ENCODE measurements at places on chromosomes 7 and 10.
A peak's percentile ranks its signal among the peaks of the same experiment; 100 is the strongest.

DNA sequence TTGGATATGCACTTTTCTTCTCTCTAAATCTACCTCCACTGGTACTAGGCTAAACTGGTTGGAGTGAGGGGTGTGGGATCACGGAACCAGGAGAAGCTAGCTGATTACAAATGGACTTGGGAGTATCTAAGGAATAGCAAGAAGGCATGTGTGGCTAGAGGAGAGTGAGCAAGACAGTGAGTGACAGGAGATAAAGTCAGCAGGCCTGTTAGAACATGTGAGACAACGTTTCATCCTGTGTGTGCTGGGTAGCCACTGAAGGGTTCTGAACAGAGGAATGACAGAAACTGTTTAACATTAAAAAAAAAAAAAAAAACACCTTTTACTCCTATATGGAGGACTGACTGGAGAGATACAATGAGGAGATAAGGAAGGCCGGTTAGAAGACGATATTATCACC is 51.7 kb downstream of the ZNF438 start:
- no peak overlapping the region for H3K27ac ChIP-seq
- H3K4me1 ChIP-seq: no peaks in the 10 kb centered on the region
- H3K27me3 ChIP-seq: no peaks in the 10 kb centered on the region
- 0 out of 2 replicates have a peak, but pooled peaks cover 4% of the 10 kb centered on the region for H3K36me3 ChIP-seq
- no peak overlapping the region for H3K4me3 ChIP-seq
- no peak for DNase-seq

DNA sequence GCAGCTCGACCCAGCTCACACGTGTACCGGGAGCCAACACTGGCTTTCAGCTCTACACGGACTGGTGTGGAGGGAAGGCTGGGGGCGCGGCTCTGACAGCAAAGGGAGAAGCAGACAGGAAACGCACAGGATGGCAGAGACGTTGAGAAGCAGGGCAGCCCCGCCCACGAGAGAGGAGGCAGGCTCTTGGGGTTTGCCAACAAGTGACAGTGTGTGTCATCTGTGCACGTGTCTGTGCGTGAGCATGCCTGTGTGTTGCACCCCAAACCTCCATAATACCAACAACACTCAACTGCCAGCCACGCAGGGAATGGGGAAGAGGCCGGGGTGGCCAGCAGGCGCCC is 64.4 kb upstream of the PDGFA start:
- H3K4me3 ChIP-seq: peak overlapping the region; percentile 56
- H3K27me3 ChIP-seq: no peaks in the 10 kb centered on the region
- peaks cover 70% of the 10 kb centered on the region for H3K36me3 ChIP-seq
- H3K4me1 ChIP-seq: peaks cover 24% of the 10 kb centered on the region
- DNase-seq: peak; percentile 84
- H3K27ac ChIP-seq: peak overlapping the region; percentile 74

GRCh38 chr7:111168182-111168581 is 77.3 kb downstream of the LRRN3 start:
- H3K4me1 ChIP-seq: no peaks in the 10 kb centered on the region
- H3K36me3 ChIP-seq: no peaks in the 10 kb centered on the region
- H3K27me3 ChIP-seq: no peaks in the 10 kb centered on the region
- no peak overlapping the region for H3K27ac ChIP-seq
- no peak overlapping the region for H3K4me3 ChIP-seq

DNA sequence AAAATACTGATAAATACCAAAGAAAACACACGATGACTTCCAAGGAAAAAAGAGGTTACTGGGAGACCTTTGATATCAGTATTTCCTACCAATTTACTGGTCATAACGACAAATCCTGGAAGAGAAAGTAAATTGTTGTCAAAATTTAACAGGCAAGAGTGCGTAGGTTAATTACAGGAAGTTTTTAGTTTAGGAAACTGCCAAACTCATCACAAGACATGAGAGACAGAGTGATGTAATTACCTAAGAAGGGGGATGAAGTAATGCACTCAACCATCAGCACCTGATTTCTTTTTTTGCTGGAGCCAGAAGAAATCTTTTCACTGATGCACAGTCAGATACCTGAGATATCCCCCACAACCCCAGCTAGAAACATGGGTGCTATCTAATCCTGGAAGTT is 16.8 kb downstream of the MACC1 start:
- no peaks in the 10 kb centered on the region for H3K36me3 ChIP-seq
- no peak for DNase-seq
- no peak overlapping the region for H3K4me3 ChIP-seq
- no peak overlapping the region for H3K27ac ChIP-seq
- no peaks in the 10 kb centered on the region for H3K4me1 ChIP-seq

GRCh38 chr10:94102436-94102835 is 108.7 kb downstream of the PLCE1 start:
- H3K4me1 ChIP-seq: no peaks in the 10 kb centered on the region
- H3K36me3 ChIP-seq: no peaks in the 10 kb centered on the region
- no peak overlapping the region for H3K27ac ChIP-seq
- no peak for DNase-seq
- peaks cover 10% of the 10 kb centered on the region for H3K27me3 ChIP-seq

- no peaks in the 10 kb centered on the region for H3K27me3 ChIP-seq
- DNase-seq: no peak
- no peaks in the 10 kb centered on the region for H3K36me3 ChIP-seq
These were observed 97.7 kb upstream of the DPP6 start for GRCh38 chr7:153954477-153954876.

DNA sequence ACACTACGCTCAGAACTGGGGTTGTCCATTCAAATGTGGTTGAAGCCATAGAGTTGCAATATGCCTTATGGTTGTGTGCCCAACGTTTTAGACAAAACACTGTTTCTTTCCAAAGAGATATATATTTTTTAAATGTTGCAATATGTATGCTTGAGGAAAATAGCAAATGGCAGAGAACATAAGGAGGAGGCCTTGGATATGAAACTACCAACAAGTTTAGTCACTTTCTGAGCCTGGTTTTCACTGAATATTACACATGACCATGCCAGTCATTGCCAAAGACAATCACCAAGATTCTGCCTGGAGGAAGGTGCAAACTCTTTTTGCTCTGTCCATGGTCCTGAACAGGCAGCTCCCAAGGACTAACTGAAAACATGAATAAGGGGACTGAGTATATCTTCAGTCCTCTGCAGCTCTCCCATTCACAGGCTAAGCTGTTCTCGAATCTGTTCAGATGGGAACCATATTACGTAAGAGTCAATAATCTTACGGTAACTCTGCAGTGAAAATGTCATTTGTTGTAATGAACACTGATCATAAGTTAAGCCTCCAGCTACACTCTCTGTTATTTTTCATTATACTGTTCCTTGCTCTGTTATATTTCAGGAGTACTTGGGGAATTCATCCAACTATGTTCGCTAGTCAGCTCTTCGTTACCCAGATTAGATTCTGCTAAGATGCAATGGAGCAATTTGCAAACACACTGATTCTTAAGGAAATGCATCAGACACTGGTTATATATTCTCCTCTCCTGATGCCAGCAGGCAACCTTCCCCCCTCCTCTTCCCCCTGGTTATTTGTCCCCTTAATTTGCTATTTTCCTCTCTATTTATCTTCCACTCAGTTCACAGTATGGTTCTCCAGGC is 90.7 kb upstream of the C1QL3 start:
- no peak overlapping the region for H3K27ac ChIP-seq
- no peaks in the 10 kb centered on the region for H3K4me1 ChIP-seq
- DNase-seq: peak; percentile 57
- no peaks in the 10 kb centered on the region for H3K36me3 ChIP-seq
- no peak overlapping the region for H3K4me3 ChIP-seq

DNA sequence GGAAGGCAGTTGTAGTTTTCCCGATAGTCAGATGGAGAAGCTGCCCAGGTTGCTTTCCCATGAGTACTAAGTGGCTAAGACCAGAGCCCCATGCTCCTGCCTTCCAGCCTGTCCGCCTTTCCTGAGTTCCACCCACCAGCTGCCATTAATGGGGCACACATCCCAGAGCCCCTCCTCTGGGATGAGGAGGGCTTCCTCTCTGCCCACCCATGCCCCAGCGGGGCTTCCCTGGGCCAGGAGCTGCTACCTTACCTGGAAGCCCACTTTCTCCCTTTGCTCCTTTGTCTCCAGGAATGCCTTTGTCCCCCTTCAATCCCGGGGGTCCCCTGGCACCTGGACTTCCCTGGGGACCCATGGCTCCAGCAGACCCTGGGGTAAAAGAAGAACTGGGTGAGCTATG is 7.8 kb downstream of the SFTPD start:
- no peak overlapping the region for H3K27ac ChIP-seq
- H3K36me3 ChIP-seq: no peaks in the 10 kb centered on the region
- H3K4me1 ChIP-seq: no peaks in the 10 kb centered on the region
- H3K4me3 ChIP-seq: no peak overlapping the region

DNA sequence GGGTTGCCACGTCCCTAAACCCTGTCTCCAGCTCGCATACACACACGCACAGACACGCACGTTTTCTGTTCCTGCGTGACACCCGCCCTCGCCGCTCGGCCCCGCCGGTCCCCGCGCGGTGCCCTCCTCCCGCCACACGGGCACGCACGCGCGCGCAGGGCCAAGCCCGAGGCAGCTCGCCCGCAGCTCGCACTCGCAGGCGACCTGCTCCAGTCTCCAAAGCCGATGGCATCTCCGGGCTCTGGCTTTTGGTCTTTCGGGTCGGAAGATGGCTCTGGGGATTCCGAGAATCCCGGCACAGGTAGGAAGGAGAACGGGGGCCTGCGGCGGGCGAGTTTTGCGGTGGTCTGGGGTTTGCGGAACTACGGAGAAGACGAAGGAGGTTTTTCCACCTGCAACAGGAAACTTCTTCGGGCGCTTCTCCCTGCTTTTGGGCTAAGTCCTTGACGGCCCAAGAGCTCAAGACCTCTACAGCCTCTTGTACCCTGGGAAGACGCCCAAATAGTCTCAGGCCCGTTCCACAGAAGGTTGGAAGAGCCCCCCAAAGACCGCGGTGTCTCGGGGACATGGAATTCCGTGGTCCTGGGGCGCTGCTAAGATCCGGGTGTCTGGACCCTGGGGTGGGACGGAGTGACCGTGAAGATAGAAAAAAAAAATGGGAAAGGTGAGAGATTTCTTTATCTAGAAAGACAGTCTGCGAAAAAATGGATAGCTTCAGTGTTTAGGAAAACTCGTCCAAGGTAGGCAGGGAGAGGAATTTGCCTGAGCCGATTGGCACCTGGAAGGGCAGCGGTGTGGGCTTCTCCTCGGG is at the start of gene GAD2:
Gene GAD2 (plus strand): TSS at position 190 of the 811 bp plus-strand sequence. CDS start 36 bp downstream, at position 226.
- peak within 1 kb of the TSS; percentile 12 for H3K4me3 ChIP-seq
- DNase-seq: no peak
- peaks cover 32% of the 10 kb centered on the region for H3K4me1 ChIP-seq
- peaks cover 42% of the 10 kb centered on the region for H3K27me3 ChIP-seq
- peak within 1 kb of the TSS; percentile 34 for H3K27ac ChIP-seq

GRCh38 chr7:132488634-132489302 is 87.5 kb downstream of the PLXNA4 start:
- no peaks in the 10 kb centered on the region for H3K36me3 ChIP-seq
- no peak for DNase-seq
- no peaks in the 10 kb centered on the region for H3K27me3 ChIP-seq
- no peak overlapping the region for H3K27ac ChIP-seq

GRCh38 chr7:117024811-117025210 is 71.5 kb downstream of the ST7 start:
- no peak overlapping the region for H3K27ac ChIP-seq
- peaks cover 14% of the 10 kb centered on the region for H3K27me3 ChIP-seq
- no peaks in the 10 kb centered on the region for H3K4me1 ChIP-seq
- DNase-seq: no peak
- no peak overlapping the region for H3K4me3 ChIP-seq

DNA sequence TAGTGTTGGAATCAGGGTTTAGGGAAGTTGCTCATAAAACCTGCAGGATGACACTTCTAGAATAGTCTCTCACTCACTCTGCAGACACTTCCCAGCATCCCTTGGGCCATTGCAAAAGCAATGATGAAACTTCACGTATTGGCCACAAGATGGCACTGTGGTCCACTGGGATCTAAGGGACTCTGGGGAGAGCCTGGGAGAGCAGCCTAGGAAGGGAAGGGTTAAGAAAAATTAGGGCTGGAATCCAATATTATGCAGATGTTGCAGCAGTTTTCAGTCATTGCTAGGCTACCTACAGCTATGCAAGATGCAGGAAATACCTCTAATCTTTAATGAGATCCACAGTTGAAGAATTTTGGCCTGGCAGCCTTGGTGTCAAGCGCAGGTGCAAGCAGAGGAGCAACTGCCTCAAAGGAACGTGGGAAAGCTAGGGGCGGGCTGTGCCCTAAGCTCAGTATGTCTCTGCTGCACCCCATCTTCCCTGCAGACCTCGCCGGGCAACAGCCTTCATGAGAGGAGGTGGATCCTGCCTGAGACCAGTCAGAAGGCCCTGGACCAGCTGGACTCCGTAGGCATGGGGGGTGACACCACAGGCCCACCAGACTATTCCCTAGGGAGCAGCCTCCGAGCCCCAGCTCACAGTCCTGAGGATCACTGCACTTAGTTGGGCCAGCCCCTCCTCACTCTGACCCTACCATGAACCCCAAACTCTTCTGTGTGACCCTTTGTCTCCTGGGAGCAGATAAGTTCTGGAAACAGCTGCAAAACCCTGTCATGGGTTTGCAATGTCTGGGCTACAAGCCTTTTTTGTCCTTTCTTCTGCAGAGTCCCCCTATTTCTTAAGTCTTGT is 127.9 kb upstream of the PRSS58 start:
- peak; percentile 82 for DNase-seq
- peaks cover 97% of the 10 kb centered on the region for H3K4me1 ChIP-seq
- peak overlapping the region; percentile 56 for H3K4me3 ChIP-seq
- H3K36me3 ChIP-seq: no peaks in the 10 kb centered on the region
- H3K27me3 ChIP-seq: no peaks in the 10 kb centered on the region
- peak overlapping the region; percentile 97 for H3K27ac ChIP-seq

DNA sequence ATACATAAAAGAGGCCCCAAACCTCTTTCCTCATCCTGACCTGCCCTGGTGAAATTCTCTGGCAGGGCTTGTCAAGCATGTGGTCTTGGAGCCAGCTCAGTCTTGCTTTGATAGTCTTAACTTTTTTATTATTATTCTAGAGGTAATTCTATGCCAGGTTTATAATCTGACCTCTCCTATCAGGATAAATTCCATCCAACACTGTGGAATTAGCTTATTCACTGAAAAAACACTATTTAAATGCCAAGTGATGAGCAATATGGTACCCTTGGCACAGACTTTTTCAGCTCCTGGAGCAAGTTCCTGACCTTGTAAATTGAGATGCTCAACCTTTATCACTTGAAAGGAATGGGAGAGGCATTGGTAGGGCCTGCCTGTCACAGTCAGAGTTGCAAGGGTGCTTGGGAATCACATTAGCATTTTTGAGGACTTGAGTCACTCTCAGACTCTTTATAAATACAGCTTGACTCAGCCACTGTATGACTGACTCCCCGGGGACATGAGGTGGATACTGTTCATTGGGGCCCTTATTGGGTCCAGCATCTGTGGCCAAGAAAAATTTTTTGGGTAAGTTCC is at the start of gene CPA4:
Gene CPA4 (plus strand): TSS at position 480 of the 576 bp plus-strand sequence. CDS start 20 bp downstream, at position 500.
- DNase-seq: no peak
- H3K4me1 ChIP-seq: no peaks in the 10 kb centered on the region
- no peaks in the 10 kb centered on the region for H3K27me3 ChIP-seq
- no peaks in the 10 kb centered on the region for H3K36me3 ChIP-seq
- H3K4me3 ChIP-seq: no peak within 1 kb of the TSS
- no peak within 1 kb of the TSS for H3K27ac ChIP-seq

Measured in DND-41 (cell line).